ENCODE measurements at places on chromosomes 6 and 20.

DNA sequence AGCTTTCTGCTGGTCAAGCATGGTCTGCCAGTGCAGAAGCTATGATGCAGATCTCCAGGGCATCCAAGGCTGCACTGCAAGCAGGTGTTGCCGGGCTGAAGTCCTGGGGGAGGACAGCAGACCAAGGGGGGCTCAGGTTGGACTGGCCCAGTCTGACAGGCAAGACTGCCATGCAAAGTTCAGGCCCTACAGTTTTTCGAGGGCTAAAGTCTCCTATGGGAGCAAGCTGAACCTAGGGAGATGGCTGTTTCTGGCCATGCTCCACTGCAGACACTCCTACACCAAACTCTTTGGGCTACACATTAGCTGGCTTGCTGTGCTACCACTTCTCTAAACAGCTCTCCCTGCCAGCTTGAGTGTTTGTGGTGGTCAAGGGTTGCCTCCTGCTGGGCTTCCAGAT is 130.0 kb upstream of the SYNCRIP start:
- DNase-seq = no peak

DNA sequence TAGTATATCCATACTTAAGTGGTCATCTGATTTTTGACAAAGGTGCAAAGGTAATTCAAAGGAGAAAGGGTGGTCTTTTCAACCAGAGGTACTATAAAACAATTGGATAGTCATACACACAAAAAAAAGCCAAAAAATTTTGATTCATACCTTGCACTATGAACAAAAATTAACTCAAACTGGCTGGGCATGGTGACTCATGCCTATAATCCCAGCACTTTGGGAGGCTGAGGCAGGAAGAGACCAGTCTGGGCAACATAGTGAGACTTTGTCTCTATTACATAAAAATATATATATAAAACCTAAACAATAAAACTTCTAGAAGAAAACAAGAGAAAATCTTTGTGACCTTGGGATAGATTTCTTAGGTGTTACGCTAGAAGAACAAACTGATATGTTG is 43.8 kb upstream of the ADIG start:
- no peak for DNase-seq

DNA sequence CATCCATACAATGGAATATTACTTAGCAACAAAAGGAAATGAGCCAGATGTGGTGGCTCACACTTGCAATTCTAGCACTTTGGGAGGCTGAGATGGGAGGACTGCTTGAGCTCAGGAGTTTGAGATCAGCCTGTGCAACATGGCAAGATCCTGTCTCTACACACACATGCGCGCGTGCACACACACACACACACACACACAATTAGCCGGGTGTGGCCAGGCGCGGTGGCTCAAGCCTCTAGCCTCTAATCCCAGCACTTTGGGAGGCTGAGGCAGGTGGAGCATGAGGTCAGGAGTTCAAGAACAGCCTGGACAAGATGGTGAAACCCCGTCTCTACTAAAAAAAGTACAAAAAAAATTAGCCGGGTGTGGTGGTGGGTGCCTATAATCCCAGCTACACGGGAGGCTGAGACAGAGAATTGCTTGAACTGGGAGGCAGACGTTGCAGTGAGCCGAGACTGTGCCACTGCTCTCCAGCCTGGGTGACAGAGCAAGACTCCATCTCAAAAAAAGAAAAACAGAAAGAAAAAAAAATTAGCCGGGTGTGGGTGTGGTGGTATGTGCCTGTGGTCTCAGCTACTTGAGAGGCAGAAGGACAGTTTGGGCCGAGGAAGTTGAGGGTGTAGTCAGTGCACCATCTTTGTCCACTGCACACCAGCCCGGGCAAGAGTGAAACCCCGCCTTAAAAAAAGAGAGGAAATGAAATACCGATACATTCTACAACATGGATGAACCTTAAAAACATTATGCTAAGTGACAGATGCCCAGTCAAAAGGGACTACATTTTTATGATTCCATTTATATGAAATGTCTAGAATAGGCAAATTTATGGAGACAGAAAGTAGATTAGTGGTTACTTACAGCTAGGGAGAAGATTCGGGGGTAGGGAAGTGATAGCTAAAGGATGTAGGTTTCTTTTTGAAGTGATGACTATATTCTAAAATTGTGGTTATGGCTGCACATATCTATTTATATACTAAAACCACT is 52.5 kb downstream of the RBL1 start:
- no peak for DNase-seq

- DNase-seq = no peak
These were observed 110.9 kb downstream of the RPP40 start for GRCh38 chr6:4892785-4893485.

DNA sequence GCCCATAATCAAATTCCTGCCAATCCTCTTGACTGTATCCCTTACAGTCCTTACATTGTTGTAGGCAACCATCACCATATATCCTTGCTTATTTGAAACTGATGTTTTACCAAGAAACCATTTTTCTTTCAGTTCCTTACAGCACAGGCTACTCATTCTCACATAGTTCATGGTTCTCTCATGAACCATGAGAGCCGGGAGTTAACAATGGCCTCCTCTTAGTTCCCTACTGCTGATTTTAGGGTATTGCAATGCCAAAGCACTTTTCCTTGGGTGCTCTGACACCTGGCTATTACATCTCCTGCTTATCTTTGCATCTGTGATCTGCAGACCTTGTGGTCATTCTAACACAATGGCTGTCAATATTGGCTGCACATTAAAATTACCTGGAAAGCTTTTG is 133.4 kb downstream of the MYB start:
- no peak for DNase-seq

GRCh38 chr6:166660157-166660688 is 33.2 kb upstream of the RPS6KA2 start:
- no peak for DNase-seq

DNA sequence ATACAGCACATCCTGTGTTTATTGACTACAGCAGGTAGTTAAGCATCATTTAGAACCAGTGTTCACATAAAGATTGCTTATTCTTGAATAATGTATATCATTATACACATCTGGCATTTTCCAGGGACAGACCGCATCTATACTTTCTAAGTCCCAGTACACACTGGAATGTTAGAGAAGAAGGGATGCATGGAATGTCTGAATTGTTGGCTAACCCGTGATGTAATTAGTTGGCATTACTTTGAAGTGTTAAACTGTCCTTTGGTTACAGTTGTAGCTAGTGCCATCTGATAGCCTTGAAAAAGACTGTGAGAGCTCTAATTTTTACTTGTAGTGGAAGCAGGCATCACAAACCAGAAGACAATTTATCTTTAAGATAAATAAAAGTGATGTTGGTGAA is 29.8 kb upstream of the MCHR2 start:
- no peak for DNase-seq

- no peak for DNase-seq
These were observed 19.2 kb upstream of the SSR1 start for GRCh38 chr6:7332090-7332745.

DNA sequence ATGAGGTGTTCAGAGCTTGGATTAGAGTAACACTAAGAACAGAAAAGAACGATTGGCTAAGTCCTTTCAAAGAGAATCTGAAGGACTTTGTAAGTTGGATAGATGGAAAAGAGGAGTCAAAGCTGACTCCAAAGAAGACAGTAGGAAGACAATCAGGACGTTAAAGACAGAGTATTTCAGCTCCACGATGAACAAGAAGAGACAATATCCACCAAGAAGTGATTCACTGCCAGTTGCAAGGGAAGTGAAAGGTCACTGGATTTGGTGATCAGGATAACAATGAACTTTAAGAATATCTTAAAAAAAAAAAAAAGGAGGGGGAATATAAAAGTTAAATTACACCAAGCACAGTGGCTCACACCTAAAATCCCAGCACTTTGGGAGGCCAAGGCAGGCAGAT is 17.9 kb downstream of the REPS1 start:
- DNase-seq = no peak

DNA sequence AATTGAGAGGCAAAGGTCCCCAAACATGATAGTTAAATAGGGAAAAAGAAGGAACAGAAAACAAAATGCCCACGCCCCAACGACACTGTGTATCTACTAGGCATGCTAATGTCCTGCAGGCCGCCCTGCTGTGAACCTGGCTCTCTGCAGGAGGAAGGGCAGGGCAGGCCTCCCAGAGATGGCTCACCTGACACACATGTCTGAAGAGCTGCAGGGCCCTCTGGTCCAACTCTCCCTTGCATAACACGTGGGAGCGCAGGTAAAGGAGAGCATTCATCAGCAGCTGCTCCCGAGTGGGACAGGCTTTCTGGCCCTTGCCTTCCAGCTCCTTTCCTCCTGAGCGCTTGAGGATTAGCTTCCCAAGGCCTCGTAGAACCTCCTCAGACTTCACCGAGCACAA is 53.7 kb upstream of the LYRM2 start:
- DNase-seq = no peak

DNA sequence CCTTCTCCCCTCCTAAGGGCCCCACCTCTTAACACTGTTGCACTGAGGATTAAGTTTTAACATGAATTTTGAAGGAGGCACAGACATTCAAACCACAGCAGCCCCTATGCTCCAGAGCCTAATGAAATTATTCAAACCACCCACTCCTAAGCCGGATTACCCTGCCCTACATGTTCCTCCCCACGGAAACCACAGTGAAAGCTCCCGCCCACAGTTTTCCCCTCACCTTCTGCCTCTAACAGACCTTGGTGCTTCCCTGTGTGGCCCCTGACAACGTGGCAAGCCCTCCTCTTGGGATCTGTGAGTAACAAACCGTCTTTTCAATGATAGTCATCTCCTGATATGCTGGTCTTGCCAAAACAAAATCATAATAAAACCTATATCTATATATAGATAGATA is 74.8 kb downstream of the RIN2 start:
- DNase-seq = no peak
